ENCODE measurements at places on chromosomes 7 and 10.
A peak's percentile ranks its signal among the peaks of the same experiment; 100 is the strongest.

GRCh38 chr7:101538596-101539459, 90.3 kb downstream of the MYL10 start:
- no peak for DNase-seq

DNA sequence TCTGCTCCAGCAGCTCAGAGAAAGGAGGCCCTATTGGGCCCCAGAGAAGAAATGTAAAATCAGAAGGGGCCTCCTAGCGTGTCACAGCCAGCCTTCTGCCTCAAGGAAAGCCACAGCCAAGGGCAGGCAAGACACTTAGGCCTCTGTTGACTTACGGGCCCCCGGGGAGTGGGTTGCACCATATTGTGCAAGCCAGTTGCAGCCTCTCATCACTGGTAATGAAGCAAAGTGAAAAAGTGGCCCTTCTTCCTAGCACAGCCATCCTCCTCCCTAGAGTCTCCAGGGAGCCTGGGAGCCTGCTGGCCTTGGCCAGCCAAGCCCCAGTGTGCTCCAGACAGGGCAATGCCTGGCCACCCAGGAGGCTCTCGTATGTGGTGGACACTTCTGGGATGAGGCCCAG, 56.2 kb upstream of the GDF10 start:
- DNase-seq: no peak

DNA sequence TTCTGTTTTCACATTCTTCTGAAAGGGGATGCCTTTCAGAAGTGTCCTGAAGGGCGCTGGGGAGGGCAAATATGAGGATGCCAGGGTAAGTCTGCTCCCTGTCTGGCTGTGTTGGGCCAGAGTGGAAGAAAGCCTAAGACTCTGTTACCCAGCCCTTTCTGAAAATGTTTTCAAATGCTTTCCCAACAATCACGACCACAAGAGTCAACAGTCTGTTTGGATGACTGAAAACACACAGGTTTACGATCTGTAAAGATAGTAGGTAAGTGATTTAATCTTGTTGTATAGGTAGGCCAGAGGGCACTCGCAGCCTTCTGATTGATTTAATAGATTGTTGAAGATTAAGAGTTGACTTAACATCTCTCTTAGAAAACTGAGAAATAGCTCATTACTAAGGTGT, 13.2 kb downstream of the SGPL1 start:
- no peak for DNase-seq

DNA sequence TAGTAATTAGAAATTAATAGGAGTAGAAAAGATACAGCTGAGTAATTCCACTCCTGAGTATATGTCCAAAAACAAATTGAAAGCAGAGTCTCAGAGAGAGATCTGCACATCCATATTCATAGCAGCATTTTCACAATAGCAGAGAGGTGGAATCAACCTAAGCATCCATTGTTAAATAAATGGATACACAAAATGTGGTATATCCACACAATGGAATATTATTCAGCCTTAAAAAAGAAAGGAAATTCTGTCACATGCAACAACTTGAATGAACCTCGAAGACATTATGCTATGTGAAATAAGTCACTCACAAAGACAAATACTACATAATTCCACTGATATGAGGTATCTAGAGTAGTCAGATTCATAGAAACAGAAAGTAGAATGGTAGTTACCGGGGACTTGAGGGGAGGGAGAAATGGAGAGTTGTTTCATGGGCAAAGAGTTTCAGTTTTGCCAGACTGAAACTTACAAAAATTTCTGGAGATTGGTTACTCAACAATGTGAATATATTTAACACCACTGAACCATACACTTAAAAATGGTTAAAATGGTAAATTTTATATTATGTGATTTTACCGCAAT, 18.4 kb downstream of the VTI1A start:
- no peak for DNase-seq

GRCh38 chr10:110013630-110014293, 6.0 kb downstream of the ADD3 start:
- no peak for DNase-seq

DNA sequence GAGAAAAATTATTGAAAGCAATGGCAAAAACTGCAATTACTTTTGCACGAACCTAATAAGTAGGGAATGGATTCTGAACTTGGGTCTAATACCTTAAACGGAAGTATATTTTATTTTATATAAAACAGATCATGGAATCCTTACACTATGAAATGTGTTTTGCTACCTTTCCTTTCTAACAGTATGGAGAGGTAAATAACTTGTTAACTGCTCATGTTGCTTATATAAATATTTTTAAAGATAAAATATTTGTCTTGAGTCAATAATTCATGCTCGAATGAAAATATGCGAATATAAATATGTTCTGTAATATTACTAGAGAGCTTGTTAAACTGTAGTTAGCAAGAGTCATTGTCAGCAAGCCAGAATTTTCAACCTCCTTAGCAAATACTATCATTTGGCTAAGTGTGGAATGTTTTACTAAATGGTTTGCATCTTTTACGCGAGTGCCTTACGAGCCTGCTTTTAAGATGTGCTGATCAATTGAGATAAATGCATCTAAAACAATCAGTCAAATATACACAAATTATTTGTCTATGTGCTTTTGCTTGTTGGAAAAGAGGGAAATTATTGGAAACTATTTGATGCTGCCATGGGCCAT, 5.9 kb downstream of the GNAT3 start:
- no peak for DNase-seq

DNA sequence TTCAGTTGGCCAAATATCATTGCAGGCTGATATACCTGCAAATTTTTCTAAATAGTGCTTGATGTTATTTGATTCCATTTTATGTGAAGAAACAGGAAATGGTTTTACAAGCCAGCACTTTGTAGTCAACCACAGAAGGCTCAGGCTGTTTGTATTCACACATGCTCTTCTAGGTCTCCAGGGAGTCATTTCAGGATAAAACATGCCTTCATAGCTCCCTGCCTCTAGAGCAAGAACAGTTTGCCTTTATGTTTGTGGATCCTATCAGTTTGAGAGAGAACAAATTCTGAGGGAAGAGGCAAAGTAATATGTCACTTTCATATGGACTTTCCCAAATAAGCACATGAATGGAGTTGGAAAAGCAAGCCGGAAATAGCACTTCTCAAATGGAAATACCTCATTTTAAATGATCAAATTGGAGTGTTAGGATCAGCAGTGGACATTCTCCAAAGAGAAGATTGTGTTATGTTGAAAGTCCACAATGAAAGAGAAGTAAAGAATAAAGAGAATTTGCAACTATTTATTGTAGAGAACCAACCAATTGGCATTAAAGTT, 277.6 kb downstream of the KCND2 start:
- peak; percentile 51 for DNase-seq

- DNase-seq: no peak
These were observed 165.4 kb upstream of the LRGUK start for GRCh38 chr7:133961724-133962123.

GRCh38 chr7:68730964-68731363, 867.3 kb upstream of the AUTS2 start:
- no peak for DNase-seq

GRCh38 chr10:32982293-32982709, 24.3 kb upstream of the ITGB1 start:
- DNase-seq: no peak

DNA sequence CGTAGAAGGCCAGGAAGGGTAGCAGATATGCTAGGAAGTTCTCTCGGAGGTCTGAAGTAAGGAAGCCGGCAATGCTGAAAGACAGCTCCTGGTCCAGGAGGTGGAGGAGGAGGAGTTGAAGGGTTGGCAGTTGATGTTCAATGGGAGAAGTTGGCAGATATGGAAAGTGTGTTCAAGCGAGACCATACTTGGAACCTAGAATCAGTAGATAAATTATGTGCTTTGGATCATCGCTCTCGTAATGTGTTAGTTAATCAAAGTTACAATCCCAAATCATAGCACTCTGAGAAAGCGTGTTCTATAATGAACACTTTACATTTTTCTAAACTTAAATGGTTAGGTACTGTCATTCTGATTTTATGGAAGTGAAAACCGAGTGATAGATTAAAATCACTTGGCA, 152.9 kb downstream of the CELF2 start:
- DNase-seq: no peak

DNA sequence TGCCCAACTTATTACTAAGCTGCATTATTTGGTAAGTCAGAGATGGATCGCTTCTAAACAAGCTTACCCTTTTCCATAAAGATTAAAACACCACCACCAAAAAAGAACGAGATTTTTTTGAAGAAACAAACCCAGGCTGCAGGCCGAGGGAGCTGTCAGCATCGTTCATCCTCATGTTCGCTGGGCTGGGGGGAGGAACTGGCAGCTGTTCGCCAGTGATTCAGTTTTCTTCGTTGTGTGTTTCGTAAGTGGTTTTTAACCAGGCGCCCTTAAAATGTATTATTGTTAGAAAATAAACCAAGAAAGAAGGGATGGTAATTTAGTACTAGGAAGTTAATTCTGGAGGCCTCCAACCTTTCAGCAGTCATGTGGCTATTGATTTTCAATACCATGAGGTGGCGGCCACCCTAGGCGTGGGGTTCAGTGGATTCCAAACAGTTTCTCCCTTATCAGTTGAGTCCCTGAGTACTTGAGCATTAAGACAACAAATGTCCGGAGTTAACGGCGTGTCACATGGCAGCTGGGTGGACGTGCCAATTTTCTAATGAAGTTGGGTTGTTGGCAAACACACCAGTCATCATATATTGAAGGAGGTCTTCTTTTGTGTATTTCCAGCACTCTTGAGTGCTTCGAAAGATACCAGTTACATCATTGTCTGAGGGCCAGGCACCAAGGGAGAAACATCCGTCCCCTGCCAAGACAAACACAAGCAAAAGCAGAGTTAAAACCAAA, 173.2 kb downstream of the EBF3 start:
- peak; percentile 63 for DNase-seq

GRCh38 chr10:67225226-67225625, 299.4 kb downstream of the LRRTM3 start:
- DNase-seq: no peak

DNA sequence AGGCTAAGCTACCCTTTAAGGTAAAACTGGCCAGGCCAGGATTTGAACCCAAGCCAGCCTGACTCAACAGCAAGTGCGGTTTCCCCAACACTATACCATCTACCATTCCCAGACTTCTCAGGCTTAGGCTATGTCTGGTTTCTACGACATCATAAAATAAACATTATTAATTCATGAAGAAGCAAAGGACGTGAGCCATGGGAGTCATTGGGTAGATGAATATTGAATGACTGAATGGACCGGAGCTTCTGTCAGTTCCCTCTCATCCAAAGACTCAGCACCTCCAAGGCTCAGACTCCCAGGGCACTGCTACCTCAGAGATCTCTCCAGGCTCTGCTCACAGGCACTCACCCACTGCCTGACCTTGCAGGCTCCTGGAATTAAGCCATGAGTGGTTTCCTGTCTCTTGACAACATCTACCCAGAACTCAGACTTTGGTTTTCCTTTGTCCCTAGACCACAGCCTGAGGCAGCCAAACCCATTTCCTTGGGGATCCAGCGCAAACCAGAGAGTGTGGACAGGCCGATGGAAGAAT, 64.6 kb upstream of the STEAP1B start:
- no peak for DNase-seq

Measured in spinal cord (tissue), 10 donors.